ENCODE measurements at places on chromosomes 2 and 18.

GRCh38 chr2:97808816-97809215 lies 95.4 kb downstream of the ZAP70 start:
- DNase-seq, result no peak

DNA sequence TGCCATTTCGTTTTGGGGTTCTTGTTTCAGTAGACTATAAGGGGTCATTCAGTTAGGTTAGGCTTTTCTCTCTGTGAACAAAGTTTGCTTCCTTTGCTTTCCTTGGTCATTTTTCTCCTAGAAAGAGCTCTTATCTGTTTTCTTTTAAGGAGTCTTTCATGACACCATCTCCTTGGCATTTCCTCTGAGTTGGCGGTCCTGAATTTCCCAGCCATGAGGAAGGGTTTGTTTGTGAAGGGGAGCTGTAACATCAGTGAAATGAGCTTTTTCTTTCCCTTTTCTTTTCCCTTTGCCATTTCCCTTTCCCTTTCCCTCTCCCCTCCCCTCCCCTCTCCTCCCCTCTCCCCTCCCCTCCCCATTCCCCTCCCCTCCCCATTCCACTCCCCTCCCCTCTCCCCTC lies 61.7 kb downstream of the MAP4K4 start:
- no peak for DNase-seq

GRCh38 chr2:202064171-202064880 lies 8.7 kb upstream of the KIAA2012 start:
- no peak for DNase-seq

DNA sequence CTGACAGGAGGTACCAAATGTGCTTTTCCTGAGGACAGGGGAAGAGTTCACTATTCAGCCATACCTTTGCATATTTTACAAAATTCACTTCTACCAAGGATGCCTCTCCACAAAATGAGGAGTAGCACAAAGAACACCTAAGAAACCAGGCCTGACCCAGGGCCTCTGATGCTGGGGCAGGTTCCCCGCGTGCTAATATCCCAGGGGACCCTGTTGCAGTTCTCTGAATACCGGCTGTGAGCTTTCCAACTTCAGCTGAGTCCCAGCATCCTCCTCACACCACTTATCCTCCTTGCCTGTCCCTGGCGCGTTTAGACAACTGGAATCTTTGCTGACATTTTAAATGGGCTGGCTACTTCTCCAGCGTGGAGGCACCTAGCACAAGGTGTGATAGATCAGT lies 142.3 kb downstream of the BCL2 start:
- DNase-seq, result no peak

DNA sequence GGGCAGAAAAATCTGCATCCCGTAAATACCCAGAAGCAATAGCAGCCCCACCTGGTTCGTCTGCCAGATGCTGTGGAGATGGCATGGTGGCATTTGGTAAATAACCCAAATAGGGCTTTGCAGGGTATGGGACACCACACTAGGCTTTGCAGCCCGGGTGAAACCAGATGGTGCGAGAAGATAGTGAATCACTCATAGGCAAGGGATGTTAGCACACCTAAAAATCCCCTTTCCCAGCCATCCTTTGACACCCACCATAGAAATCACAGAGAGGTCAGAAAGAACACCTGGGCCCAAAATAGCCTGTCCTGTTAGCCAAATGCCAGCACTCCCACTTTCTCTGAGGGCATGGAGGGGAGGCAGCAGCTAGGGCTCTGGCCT lies 47.6 kb downstream of the BCL11A start:
- no peak for DNase-seq

- no peak for DNase-seq
Observed at GRCh38 chr2:230879271-230879882, 14.6 kb downstream of the ITM2C start.
